Progenitor cell of endocrine pancreas (in vitro differentiated cells): ENCODE measurements at places on chromosomes 5 and 9.

DNA sequence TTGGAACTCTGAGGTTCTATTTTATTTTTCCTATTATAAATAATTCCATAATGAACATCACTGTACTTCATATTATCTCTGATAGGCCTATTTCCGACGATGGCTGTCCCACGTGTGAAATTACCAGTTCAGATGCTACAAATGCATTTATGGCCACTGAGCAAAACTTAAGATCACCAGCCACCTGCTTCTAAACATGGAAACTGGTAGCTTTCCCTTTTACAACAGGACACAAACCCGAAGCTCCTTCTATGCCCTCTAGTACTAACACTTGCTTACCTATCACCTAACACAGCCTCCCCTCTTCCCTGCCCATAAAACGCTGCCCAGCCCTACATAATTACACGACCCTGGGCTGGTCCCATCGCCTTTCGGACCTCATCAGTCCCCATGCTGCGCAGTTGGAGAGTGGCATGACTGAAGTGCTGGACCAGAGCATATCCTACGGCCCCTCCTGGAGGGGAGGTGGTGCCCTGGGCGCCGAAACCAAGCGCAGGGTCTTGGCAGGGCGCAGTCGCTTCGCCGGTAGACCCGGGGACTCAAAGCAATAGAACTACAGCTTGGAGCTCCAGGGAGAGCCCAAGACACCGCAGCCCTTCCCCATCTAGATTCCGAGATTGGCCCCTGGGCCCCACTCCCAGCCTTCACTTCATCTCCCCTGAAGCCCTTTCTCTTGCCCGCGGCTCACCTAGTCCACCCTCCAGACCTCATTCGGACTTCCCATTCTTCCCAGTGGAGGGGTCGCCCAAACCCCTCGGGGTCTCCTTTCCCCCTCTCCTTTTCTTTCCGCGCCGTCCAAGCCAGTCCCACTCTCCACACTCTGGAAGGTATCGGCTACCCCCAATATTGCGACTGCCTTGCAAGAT, 1.0 kb upstream of the SAP30L start:
- peak overlapping the region; percentile 98 for H3K4me3 ChIP-seq
- H3K27me3 ChIP-seq, result no peaks in the 10 kb centered on the region
- H3K27ac ChIP-seq, result peak overlapping the region; percentile 92
- H3K4me1 ChIP-seq, result peaks cover 20% of the 10 kb centered on the region
- peaks cover 13% of the 10 kb centered on the region for H3K36me3 ChIP-seq
- no peak for DNase-seq

DNA sequence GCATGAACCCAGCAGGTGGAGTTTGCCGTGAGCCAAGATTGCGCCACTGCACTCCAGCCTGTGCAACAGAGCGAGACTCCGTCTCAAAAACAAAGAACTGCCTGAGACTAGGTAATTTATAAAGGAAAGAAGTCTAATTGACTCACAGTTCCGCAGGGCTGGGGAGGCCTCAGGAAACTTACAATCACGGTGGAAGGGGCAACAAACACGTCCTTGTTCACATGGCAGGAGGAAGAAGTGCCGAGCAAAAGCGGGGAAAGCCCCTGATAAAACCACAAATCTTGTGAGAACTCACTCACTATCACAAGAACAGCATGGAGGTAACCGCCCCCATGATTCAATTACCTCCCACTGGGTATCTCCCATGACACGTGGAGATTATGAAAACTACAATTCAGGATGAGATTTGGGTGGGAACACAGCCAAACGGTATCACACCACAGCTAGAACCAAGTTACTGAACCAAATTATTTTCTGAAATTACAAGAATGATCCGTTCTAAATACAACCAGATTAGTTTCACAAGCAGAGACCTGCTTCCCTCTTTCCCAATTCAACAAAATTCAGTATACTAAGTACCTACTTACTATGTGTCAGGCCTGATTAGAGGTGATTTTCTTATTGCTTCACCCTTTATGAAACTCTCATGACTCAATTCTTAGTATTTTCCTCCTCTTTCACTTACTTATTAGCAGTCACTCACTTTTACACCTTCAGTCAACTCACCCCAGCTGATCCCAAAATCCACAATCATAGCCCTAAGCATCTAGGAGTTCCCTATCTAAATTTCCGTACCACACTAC, 8.4 kb downstream of the UBTD2 start:
- no peak for DNase-seq
- peak overlapping the region; percentile 6 for H3K27ac ChIP-seq
- peaks cover 30% of the 10 kb centered on the region for H3K36me3 ChIP-seq
- no peak overlapping the region for H3K4me3 ChIP-seq

- H3K36me3 ChIP-seq, result peaks cover 9% of the 10 kb centered on the region
- no peak overlapping the region for H3K27ac ChIP-seq
- no peak overlapping the region for H3K4me3 ChIP-seq
- no peaks in the 10 kb centered on the region for H3K27me3 ChIP-seq
- H3K4me1 ChIP-seq, result no peaks in the 10 kb centered on the region
These were observed 9.2 kb downstream of the SPINK4 start for GRCh38 chr9:33249087-33249658.

DNA sequence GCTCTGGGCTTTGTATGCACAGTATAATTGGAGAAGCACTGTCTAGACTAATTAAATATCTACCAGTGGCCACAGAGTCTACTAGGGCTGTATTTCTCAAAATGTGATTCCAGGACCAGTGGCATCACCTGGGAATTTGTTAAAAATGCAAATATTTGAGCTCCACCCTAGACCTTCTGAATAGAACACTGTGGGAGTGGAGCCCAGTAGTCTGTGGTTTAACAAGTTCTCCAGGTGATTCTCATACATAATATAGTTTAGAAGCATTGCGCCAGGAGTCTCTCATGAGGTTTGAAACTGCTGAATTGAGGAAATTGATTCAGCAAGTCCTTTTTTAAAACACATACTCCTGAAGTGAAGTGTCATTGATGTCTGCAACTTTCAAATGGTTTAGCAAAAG, 74.7 kb downstream of the FCHO2 start:
- peak overlapping the region; percentile 97 for H3K27ac ChIP-seq
- no peak for DNase-seq
- H3K4me1 ChIP-seq, result peaks cover 26% of the 10 kb centered on the region
- no peaks in the 10 kb centered on the region for H3K27me3 ChIP-seq

DNA sequence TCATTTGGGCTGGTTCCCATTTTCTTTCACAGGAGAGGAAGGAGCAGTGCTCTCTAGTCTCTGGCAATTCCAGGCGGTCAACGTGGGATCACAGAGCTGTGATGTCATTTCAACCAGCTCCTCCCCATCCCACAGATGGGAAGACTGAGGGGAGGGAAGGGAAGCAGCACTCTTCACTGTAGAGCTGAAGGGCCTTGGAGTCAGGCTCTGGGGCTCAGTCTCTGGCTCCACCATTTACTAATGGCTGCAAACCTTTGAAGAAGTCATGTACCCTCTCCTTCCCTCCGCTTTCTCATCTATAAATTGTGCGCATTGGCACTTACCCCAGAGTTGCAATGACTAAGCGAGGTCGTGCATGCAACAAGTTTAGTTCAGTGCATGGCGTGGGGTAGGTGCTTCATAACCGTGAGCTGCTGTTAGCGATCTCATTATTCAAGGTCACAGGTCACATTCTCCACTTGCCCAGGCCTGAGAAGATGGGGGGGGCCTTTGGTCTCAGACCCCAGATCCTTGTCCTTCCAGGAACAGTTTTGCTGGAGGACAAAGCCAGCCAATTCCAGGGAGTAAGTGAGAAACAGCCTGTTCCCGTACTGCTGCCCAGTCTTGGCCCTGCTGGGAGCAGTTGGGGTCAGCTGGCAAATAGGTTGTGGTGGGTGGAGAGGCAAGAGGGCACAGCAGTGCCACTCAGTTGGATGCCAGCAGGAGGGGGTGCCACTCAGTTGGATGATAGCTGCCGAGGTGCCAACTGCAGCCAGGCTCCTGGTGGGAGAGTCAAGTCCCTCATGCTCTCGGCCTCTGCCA, 136.7 kb downstream of the RGS3 start:
- peaks cover 32% of the 10 kb centered on the region for H3K4me1 ChIP-seq
- H3K27me3 ChIP-seq, result no peaks in the 10 kb centered on the region
- H3K4me3 ChIP-seq, result no peak overlapping the region
- no peak overlapping the region for H3K27ac ChIP-seq

DNA sequence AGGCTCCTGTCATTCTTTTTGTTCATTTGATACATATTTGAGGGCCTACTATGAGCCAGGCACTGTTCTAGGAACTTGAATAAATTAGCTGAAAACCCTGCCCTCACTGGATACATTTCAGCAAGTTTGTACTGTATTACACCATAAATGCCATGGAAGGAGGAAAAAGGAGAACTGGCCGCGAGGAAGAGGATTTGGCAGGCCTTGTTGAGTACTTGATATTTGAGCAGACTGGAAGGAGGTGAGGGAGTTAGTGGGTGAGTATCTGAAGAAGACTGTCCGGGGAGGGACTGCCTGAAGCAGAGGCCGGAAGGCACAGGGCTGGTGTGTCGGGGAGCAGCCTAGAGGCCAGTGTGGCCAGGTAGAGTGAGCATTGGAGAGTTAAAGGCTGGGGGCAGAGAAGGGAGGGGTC, 4.5 kb downstream of the SNX30 start:
- H3K4me3 ChIP-seq, result no peak overlapping the region
- H3K27me3 ChIP-seq, result no peaks in the 10 kb centered on the region
- H3K36me3 ChIP-seq, result no peaks in the 10 kb centered on the region
- no peak for DNase-seq

DNA sequence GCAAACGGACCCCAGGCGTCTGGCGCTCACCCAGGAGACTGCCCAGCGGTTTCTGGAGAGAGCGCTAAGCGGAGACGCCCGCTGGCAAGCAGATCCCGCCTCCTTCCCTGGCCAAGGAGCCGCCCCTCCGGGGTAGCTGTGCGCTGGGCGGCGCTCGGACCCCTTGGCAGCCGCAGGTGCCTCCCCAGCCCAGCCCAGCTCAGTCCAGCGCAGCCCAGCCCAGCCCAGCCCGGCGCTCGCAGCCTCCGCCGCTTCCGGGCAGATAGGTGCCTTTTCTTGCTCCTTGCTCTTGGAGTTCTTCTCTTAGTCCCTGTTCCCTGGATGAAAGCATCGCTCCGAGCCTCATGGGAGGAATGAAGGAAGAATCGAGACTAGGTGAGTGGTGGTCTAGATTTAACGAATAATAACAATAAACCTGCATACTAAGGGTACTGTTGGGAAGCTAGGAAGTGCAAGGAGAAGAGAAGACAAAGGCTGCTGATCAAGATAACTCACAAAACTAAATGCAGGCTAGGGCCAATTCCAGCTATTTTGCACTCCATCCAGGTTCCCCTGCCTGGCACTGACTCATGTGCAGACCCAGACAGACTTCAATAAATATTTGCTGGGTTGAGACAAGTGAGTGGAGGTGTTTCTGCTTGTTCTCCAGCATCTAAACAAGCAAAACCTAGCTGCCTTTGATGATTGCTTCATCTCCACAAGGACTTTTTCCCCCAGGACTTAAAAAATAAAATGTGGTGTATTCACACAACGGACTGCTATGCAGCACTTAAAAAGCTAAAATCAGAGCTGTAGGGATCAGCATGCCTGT, at the start of gene STK32A:
TSS of gene STK32A (plus strand) at position 202 of the 811 bp plus-strand sequence. CDS start 4,609 bp downstream, outside the sequence.
- peak within 1 kb of the TSS; percentile 33 for H3K27ac ChIP-seq
- no peaks in the 10 kb centered on the region for H3K36me3 ChIP-seq
- peak within 1 kb of the TSS; percentile 79 for H3K4me3 ChIP-seq
- DNase-seq, result peak; percentile 53
- H3K4me1 ChIP-seq, result peaks cover 4% of the 10 kb centered on the region

GRCh38 chr9:18390393-18390792, 83.6 kb upstream of the ADAMTSL1 start:
- no peak overlapping the region for H3K4me3 ChIP-seq
- no peak overlapping the region for H3K27ac ChIP-seq
- H3K36me3 ChIP-seq, result no peaks in the 10 kb centered on the region
- DNase-seq, result no peak
- H3K27me3 ChIP-seq, result no peaks in the 10 kb centered on the region
- H3K4me1 ChIP-seq, result peaks cover 4% of the 10 kb centered on the region

DNA sequence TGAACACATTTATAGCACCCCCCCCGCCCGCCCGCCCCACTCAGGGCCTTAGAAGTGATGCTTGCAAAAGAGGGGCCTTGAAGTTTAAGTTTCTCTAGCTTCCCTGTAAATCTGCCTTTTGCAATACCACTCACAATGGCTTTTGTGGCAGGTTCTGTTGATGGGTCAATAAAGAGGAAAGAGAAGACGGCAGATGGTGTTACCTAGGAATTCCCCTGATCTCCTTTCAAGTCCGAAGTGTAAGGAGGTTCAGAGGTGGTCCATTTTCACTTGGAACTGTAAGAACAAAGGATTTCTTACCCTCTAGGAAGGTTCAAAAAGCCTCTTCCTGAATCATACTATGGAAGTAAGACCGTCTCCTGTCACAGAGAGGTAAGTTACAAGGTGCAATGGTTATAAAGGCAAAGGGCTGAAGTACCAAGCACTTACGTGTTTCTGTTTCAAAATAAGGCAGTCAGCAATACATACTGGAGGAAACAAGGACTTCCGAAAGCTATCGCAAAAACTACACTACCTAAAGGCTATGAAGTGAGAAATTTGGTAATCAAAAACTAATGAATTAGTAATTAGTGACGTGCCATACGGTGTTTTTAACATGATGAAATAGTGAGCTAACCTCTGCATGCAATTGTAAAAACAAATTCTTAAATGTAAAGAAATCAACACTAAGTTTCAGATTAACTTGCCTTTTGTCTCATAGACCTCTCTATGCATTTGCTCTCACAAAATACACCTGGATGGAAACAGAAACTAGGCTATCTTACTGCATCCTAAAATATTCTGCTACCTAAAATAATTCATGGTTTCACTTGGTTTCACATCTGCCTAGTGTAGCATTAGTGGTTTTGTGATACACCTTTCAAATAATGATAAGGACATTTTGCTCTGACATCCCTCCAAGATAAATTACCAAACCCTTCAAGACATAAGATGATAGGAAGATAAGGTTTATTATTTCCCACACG, 589.4 kb upstream of the FAM174A start:
- H3K27ac ChIP-seq, result no peak overlapping the region
- H3K4me1 ChIP-seq, result no peaks in the 10 kb centered on the region
- H3K4me3 ChIP-seq, result no peak overlapping the region
- no peaks in the 10 kb centered on the region for H3K36me3 ChIP-seq
- H3K27me3 ChIP-seq, result no peaks in the 10 kb centered on the region

DNA sequence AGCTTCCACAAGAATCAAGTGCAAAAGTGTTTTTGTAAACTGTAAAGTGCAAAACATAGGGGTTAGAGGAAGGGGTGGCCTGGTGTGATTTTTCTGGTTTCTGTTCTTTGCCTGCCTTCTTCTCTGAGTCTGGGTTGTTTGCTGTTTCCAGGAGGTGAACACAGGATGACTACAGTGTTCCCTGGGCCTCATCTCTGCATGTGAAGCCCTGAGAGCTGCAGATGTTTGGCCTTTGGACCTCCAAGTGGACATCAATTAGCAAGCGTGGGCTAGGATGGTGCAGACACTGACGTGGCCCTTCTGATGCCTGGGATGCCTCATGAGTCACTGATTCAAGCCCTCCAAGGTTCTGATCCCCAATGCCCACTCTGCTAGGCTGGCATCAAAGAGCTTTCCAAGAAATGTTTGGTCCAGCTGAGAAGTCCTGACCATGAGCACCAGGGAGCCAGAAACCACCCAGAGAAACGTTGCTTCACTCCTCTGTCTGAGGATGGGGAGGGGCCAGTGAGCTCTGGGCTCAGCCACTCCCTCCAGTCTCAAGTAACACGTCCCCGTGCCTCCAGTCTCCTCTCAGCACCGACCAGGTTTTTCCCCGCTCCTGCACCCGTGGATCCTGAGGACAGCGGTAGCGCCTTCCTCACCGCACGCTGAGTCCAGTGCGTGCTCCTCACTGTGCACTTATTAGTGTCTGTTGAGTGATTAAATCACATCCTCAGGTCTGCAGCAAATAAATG, 7.6 kb downstream of the IL9 start:
- H3K27ac ChIP-seq, result peak overlapping the region; percentile 70
- no peak overlapping the region for H3K4me3 ChIP-seq
- no peak for DNase-seq
- no peaks in the 10 kb centered on the region for H3K4me1 ChIP-seq
